Activated CD4-positive, alpha-beta T cell treated with anti-CD3 and anti-CD28 coated beads, Interleukin-2, amount 10 ng/mL, durations not matched to agents 7 days and 5 days (primary cell): ENCODE measurements at places on chromosomes 16 and 17. TPM values are rescaled to one million over a fixed set of nuclear protein-coding genes. Genes with fewer than 3 reads are reported as not detected.

TEKT1 gene
- not detected for total RNA-seq

BEAN1 gene
- total RNA-seq: not detected

BLTP2 gene
- 145 TPM for total RNA-seq

CA7 gene
- not detected for total RNA-seq

TP53TG3 gene
- 0.37 TPM for total RNA-seq

GRCh38 chr17:11094331-11094730 is 146.7 kb upstream of the SHISA6 start:
- no peaks in the 10 kb centered on the region for H3K4me1 ChIP-seq
- H3K4me3 ChIP-seq: no peak overlapping the region
- no peaks in the 10 kb centered on the region for H3K36me3 ChIP-seq
- H3K27ac ChIP-seq: no peak overlapping the region
- H3K27me3 ChIP-seq: no peaks in the 10 kb centered on the region

DNA sequence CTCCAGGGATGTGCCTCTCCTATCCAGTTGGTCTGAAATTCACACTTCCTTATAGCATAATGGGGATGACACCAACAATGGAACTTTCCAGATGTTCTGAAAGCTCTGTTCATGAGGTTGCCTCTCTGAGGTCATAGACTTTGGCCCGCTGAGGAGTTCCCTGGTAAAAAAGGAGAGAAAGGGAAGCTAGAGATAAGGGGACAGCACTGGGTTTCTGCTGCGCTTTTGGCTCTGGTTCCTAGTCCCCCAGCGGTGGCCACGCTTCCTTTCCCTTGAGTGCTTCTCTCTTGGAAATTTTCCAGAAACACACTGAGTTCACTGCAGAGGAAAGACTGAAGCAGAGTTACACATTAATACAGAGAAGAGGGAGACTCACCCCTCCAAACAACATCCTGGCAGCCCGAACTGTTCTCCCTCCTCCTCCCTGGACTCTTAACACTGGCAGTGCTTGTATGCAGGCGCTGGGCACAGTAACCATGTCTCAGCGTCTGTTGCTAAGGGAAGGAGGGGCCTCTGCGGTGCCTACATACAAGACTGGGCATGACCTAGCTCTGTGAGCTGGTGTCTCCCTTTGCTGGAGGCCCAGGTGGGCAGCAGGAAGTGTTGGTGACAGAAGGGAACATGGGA is at the start of gene DNAH3:
Gene DNAH3, minus strand, starts transcription at position 472 of the 627 bp plus-strand sequence. CDS start 527 bp downstream, outside the sequence.
- no peaks in the 10 kb centered on the region for H3K4me1 ChIP-seq
- no peak within 1 kb of the TSS for H3K27ac ChIP-seq
- no peaks in the 10 kb centered on the region for H3K36me3 ChIP-seq

DNA sequence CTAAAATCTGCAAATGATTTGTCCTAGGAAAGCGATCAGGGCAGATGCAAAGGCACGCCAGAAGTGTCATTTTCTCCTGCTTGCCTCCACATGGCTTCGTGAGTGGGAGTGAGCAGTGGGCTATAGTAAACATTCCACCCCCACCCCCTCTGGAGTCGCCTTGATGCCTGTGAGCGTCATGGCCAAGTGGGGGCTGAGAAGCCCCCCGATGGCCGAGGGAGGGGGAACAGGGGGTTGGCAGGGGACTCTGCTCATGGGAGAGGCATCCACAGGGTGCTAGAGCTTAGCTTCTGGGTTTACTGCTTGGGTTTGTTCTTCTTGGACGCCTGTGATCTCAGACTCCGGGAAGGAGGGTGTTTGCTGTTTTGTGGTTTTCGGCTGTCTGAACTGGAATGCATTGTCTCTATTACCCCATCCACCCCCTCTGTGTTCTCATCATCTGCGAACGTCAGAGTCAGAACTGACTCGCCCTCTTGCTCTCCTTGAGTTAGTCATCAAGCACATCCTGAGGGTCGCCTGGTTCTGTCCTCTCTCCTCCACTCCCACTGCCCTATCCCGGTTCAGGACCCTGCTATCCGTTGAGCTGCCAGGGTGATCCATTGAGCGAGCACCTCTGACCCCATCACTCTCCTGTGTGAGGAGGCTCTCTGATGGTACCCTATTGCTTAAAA is 15.4 kb downstream of the TNS4 start:
- peaks cover 3% of the 10 kb centered on the region for H3K36me3 ChIP-seq
- H3K4me1 ChIP-seq: peaks cover 95% of the 10 kb centered on the region
- H3K27me3 ChIP-seq: no peaks in the 10 kb centered on the region
- H3K4me3 ChIP-seq: no peak overlapping the region

GRCh38 chr16:67996666-67997065 is 2.6 kb downstream of the DPEP2 start:
- peaks cover 21% of the 10 kb centered on the region for H3K36me3 ChIP-seq
- DNase-seq: no peak
- peaks cover 61% of the 10 kb centered on the region for H3K4me1 ChIP-seq

DNA sequence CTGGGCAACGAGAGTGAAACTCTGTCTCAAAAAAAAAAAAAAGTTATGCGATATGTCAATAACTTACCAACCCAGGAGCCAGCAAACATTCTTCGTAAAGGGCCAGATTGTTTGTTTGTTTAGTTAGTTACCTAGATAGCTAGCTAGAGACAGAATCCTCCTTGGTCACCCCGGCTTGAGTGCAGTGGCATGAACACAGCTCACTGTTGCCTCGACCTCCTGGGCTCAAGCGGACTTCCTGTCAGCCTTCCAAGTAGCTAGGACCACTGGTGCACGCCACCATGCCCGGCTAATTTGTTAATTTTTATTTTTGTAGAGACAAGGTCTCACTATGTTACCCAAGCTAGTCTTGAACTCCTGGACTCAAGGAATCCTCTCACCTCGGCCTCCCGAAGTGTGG is 113.0 kb downstream of the LITAF start:
- no peak overlapping the region for H3K4me3 ChIP-seq
- DNase-seq: no peak
- H3K36me3 ChIP-seq: no peaks in the 10 kb centered on the region
- no peaks in the 10 kb centered on the region for H3K27me3 ChIP-seq
- H3K27ac ChIP-seq: no peak overlapping the region

GRCh38 chr17:31584438-31585279 is 193.2 kb downstream of the RAB11FIP4 start:
- H3K27me3 ChIP-seq: no peaks in the 10 kb centered on the region
- no peak overlapping the region for H3K27ac ChIP-seq
- H3K4me3 ChIP-seq: no peak overlapping the region
- DNase-seq: no peak
- no peaks in the 10 kb centered on the region for H3K4me1 ChIP-seq

- no peak overlapping the region for H3K4me3 ChIP-seq
- no peak for DNase-seq
- H3K27ac ChIP-seq: peak overlapping the region; percentile 16
- H3K36me3 ChIP-seq: peaks cover 14% of the 10 kb centered on the region
- H3K4me1 ChIP-seq: peaks cover 9% of the 10 kb centered on the region
Measured at GRCh38 chr17:56870081-56870651, 36.2 kb downstream of the DGKE start.

DNA sequence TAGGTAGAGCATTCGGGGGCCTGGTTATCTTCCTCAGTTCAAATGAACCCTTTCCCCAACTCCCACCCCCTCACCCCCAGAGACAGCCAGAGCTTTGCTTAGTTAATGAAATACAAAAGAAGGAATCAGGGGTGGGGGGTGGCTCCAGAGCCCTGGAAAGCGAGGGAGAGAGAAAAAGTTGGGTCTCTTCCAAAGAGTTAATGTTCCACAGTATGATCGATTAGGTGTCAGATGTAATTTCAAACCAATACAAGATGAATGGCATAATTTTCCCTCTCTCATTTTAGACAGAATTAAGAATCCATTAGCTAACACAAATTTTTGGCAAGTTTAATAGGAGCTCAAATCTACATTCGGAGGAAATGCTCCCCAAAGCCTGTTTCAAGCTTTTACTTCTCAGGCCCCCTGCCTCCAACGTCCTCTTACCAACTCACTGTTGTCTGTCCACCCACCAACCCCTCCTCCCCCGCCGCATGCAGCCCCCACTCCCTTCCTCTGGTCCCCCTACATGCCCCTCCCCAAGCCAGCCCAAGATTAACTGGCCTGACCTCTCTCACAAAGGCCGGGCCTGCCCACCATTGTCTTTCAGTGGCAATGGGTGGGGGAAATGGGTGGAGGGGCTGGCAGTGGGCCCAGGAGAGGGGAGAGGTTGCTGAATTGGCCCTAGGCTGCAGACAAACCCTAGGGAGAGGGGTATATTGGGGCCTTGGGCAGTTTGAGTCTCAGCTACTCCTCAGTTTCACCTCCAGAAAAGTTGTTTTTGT is 28.2 kb downstream of the NEUROD2 start:
- no peak overlapping the region for H3K27ac ChIP-seq
- no peak for DNase-seq
- H3K36me3 ChIP-seq: peaks cover 3% of the 10 kb centered on the region
- H3K4me1 ChIP-seq: no peaks in the 10 kb centered on the region

GRCh38 chr17:81117672-81118198 is 47.6 kb upstream of the PVALEF start:
- DNase-seq: no peak
- no peaks in the 10 kb centered on the region for H3K36me3 ChIP-seq
- H3K27ac ChIP-seq: no peak overlapping the region
- no peaks in the 10 kb centered on the region for H3K27me3 ChIP-seq
- H3K4me1 ChIP-seq: no peaks in the 10 kb centered on the region

DNA sequence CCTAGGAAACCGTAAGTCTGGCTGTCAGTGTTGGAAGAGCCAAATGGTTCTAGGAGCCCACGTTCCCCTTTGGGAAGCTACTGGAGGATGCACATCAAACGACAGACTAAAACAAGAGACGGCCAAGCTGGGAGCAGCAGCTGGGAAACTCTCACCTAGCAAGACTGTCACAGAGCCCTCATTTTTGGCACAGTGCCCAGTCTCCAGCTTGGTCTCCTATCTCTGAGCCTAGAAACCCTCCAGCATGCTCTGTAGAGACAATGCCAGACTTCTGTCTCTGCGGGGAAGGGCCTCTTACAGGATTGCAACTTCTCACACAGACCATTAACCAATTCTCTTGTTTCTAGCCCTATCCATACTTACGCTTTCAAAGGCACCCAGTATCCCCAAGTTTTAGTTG is 23.5 kb downstream of the GTF3C1 start:
- DNase-seq: no peak
- peaks cover 6% of the 10 kb centered on the region for H3K4me1 ChIP-seq
- peaks cover 43% of the 10 kb centered on the region for H3K36me3 ChIP-seq

DNA sequence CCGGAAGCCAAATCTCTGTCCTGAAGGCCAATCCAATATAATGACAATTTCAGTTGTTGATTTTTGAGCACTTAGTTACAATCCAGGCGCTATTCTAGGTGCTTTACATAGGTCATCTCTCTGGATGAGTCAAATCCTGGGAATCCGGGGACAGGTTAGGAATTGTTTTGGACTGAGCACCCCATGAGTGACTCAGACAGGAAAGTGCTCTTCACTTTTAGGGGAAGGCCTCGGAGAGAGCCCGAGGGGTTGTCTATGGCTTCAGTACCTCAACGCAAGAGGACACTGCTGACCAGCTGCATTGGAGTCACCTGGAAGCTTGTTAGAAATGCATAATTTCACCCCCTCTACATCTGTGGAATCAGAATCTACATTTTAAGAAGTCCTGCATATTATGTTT is 108.8 kb downstream of the IRX5 start:
- no peak overlapping the region for H3K27ac ChIP-seq
- H3K4me1 ChIP-seq: no peaks in the 10 kb centered on the region
- no peak overlapping the region for H3K4me3 ChIP-seq
- no peak for DNase-seq
- no peaks in the 10 kb centered on the region for H3K27me3 ChIP-seq

GRCh38 chr17:75571197-75571884 is 16.3 kb upstream of the MYO15B start:
- peak; percentile 48 for DNase-seq
- peak overlapping the region; percentile 86 for H3K27ac ChIP-seq
- H3K27me3 ChIP-seq: no peaks in the 10 kb centered on the region
- peaks cover 6% of the 10 kb centered on the region for H3K4me1 ChIP-seq

- H3K27me3 ChIP-seq: no peaks in the 10 kb centered on the region
- no peak overlapping the region for H3K4me3 ChIP-seq
- peaks cover 36% of the 10 kb centered on the region for H3K36me3 ChIP-seq
- DNase-seq: no peak
- H3K4me1 ChIP-seq: peaks cover 35% of the 10 kb centered on the region
Measured at GRCh38 chr17:7586673-7587419, 3.0 kb downstream of the SOX15 start.

DNA sequence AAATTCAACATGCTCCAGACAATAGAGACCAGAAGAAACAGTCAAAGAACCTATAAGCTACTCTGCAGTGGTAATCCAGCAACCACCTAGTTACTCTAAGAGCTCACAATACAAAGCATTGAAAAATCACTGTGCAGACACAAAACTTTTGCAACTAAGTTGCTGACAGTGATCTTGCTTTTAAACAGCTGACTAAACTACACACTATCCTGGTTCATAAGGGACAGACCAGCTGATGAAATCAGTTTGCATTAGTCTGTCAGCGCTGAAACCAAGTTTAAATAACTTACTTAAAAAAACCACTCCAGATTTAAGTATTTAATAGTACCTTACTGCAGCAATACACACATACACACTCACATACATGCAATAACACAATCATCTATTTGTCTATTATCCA is 4.6 kb downstream of the VEZF1 start:
- H3K36me3 ChIP-seq: peaks cover 56% of the 10 kb centered on the region
- peaks cover 55% of the 10 kb centered on the region for H3K4me1 ChIP-seq
- no peaks in the 10 kb centered on the region for H3K27me3 ChIP-seq
- no peak for DNase-seq
- no peak overlapping the region for H3K27ac ChIP-seq

GRCh38 chr16:26386096-26386495 is 680.6 kb upstream of the C16orf82 start:
- no peak overlapping the region for H3K27ac ChIP-seq
- H3K36me3 ChIP-seq: no peaks in the 10 kb centered on the region
- no peaks in the 10 kb centered on the region for H3K4me1 ChIP-seq
- no peak for DNase-seq
- peaks cover 3% of the 10 kb centered on the region for H3K27me3 ChIP-seq
